ENCODE measurements at places on chromosomes 11 and 22. TPM values are rescaled to one million over a fixed set of nuclear protein-coding genes. Genes with fewer than 3 reads are reported as not detected.

Gene UQCC3
- total RNA-seq, result 3.2 TPM

Gene ARHGAP20
- 0.61 TPM for total RNA-seq

Gene GRM5
- not detected for total RNA-seq

Gene MS4A1
- 0.15 TPM for total RNA-seq

Gene SLC37A2
- total RNA-seq, result 7.3 TPM

Gene PTPRCAP
- 0.63 TPM for total RNA-seq

DNA sequence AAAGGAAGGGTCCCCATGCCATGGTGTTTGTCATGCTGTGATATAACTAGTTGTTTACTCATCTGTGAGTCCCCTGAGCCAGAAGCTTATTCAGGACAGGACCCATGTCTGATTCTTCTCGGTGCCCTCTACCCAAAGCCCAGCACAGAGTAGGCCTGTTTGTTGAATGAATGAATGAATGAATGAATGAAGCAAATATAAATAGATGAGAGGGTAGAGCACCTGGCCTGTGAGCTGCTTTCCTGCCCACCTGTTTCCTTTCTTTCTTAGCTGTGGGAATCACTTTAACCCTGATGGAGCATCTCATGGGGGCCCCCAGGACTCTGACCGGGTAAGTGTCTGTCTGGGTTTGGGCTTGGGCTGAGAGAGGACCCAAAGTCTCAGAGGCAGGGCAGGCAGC lies 7.2 kb downstream of the CCS start:
- no peak for DNase-seq

GRCh38 chr22:44180706-44181032 lies at the start of gene PARVG:
TSS of gene PARVG (plus strand) at chr22:44180925. CDS start at chr22:44183330, 2,405 bp downstream.
- DNase-seq, result no peak

DNA sequence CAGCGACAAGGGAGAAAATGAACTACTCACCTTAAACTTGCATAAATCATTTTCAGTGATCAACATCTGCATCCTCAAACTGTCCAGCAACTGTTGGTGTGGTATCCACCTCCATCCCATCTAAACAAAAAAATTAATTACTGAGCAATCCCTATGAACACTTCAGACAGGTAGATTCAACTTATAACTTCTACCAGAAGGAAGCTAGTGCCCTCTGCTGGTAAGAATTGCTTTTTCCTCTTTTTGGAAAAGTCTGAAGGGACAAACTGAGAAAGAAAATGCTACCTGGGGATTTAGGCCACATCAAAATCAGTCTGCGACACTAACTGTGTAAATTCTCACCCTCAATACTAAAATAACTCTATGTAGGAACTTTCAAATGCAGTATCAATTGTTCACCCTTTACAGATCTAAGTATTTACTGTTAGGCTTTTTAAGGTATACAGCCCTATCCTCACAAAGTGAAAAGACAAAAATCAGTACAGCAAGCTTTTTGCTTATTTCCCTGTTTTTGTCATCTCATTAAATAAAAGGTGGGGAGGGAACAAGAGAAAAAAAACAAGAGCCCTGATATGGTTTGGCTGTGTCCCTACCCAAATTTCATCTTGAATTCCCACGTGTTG lies 17.9 kb downstream of the CLNS1A start:
- no peak for DNase-seq

DNA sequence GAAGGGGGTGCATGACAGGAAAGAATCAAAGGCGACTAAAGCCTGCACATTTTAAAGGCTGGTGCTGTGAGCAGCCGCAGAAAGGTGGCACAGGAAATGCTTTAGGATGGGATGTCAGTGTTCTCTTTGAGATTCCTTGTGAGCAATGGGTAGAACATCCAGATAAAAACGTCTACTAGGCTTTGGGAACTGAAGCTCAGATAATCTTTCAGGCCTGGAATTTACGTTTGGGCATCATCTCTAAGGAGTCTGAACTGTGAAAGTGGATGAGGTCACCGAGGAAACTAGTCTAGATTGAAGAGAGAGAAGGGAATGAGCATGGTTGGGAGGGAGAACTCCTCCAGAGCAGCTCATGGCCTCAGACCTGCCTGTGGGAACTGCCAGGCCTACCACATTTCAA lies 65.7 kb downstream of the FLI1 start:
- DNase-seq, result no peak

- DNase-seq, result no peak
Measured at GRCh38 chr11:38438091-38438490, 1840.1 kb upstream of the RAG2 start.

DNA sequence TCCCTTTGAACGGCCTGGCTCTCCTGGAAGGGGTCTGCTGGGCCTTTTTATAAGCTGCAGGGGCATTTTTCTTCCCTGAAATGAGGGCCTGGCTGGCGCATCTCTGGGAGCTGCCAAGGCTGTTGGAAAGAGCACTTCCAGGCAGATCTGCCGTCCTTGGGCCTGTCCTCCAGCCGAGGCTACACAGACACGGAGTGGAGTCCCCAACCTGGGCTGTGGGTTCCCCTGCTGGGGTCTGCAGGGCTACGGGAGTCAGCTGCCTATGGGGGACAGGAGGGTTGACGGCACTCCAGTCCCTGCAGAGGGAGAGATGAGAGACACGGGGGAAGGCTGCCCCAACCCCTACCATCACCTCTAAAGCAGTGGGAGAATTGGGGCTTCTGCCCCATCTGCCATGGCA lies 606.6 kb downstream of the TBC1D22A start:
- DNase-seq, result no peak

- peak; percentile 84 for DNase-seq
Measured at GRCh38 chr11:22624742-22625447, 728 bp downstream of the FANCF start.
